ENCODE measurements at places on chromosomes 6 and 20.

- no peak for DNase-seq
These were observed 14.7 kb downstream of the UQCC2 start for GRCh38 chr6:33696548-33697518.

GRCh38 chr20:13402171-13402760 is 181.2 kb downstream of the ISM1 start:
- no peak for DNase-seq

- DNase-seq = no peak
These were observed 14.2 kb upstream of the FAM8A1 start for GRCh38 chr6:17585766-17586490.

DNA sequence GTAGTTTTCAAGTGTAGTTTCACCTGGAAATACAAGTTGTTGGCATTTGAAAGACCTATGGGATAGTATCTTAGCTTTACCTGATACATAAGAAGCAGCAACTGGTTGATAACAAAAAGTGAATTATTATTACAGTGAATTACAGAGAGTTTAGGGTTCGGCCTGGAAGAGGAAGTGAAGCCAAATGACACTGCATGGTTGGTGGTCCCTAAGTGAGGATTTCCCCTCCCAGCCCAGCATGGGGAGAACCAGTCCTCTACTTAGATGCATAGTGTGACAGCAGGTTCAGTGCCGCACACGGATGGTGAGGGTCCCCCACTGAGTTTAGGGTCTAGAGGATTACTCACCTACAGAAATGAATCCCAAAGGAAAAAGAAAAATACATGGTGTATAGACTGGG is 18.1 kb downstream of the HLA-DPB1 start:
- DNase-seq = no peak

- no peak for DNase-seq
These were observed 129.7 kb downstream of the CEP57L1 start for GRCh38 chr6:109224994-109225393.
